ENCODE measurements at places on chromosomes 1 and 21.

DNA sequence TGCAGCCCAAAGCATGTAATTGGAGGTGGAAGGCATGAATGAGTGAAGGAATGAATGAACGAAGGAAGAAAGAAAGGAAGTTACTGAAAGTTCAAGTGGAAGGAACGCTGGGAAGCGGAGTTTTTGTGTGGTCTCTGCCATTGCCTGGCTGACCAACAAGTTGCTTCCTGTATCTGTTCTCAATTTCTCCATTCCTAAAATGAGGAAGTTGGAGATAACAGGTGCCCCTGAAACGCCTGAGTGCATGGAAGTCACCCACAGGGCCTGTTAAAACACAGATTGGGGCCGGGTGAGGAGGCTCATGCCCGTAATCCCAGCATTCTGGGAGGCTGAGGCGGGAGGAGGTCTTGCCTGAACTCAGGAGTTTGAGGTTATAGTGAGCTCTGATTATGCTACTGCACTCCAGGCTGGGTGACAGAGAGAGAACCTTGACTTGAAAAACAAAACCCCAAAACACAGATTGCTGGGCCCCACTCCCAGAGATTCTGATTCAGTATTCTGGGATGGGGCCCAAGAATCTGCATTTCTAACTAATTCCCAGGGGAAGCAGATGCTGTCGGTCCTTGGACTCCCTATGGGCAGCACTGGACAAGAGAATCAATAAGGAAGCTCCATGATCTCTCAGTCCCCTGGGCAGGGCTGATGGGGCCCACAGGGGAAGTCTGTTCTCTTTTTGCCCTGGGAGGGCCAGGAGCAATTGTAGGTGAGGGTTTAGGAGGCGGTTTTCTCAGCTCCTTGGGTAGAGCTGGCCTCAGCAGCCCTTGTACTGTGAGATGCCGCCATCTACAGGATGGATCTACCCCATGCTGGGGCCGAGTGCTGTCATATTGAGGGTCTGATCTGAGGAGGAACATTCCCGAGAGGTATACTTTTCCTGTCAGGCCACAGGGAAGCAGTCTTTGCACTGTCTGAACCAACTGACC is 3.3 kb upstream of the CNR2 start:
- DNase-seq, result peak; percentile 28

- DNase-seq, result no peak
Measured at GRCh38 chr1:152061952-152062351, 25.1 kb upstream of the S100A11 start.

GRCh38 chr1:53954128-53954527 is 8.0 kb downstream of the LRRC42 start:
- DNase-seq, result no peak

DNA sequence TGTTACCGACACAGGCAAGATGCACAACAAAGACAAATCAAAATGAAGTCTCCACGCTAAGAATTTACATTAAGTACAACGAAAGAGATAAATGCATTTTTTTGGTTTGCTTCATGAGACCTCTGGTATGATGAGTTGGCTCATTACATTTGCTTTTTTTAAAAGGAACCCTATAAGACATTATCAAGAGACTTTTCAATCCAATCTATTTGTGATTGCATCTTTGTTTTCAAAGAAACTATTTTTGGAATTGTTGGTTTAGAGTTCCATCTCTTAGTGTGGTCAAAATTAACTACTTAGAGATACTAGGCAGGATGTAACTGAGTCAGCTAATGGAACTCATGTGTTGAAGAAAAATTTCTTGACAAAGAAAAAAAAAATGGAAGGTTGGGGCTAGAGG is 200.1 kb downstream of the ZC3H11B start:
- no peak for DNase-seq

DNA sequence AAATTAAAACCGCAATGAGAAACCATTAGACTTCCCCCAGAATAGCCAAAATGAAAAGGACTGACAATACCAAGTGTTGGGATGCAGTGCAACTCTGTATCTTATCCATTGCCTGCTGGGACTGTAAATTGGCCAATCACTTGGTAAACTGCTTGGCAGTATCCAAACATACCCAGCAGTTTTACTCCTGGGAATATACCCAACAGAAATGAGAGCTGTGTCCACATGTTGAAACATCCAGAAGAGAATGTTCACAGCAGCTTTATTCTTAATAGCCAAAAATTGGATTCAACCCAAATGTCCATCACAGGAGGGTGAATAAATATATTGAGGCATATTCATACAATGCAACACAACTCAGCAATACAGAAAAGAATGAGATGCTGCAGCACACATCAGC is 13.7 kb upstream of the FAM20B start:
- no peak for DNase-seq

DNA sequence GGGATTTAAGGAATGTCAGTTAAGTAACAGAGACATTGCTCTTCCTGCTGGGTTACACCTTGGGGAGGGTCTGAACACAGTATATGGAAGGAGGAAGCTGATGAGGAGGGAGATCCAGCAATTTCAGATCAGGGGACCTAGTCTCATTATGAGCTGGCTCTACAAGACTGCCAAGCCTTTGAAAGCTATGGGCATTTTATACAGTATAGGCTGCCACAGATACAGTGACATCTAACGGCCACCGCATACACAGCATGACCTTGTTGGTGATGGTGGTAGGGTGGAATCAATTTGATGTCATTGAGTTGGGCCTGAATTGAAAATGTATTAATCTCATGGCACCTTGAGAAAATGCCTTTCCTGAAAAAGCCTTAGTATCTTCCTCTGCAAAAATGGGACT is 22.6 kb upstream of the ZP4 start:
- no peak for DNase-seq

DNA sequence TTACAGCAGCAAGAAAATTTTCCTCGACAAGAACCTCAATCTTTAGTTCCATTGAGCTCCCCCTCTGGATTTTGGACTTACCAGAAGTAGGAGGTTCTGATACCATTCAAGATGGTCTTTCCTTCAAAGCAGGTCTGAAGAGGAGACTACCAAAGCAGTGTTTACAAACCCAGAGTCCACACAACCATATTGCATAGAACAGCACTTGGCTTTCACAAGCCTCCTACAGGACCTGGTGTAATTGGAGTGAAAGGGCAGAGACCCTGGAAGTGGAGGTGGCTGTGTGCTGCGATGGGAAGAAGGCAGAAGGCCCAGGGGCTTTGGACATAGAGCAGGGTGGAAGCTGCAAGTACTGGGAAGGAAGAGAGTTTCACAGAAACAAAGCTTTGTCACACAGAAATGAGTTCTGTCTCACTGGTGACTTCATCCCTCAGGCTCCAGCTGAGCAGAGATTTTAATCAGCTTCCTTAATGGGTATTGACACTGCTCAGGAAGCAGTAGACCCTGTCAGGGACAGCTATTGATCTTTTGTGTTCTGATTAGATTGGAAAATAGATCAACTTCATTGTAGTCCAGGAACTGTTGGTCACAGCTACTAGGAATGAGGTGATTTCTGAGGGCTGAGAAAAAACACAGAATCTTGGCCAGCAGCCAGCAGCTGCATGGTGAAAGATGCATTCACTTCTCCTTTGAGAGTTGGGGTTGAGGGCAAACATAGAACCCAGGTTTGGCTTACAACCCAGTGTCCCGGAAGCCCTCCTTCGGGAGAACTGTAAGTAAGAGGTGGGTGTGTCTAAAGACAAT is 124.0 kb downstream of the SYT2 start:
- DNase-seq, result no peak

GRCh38 chr1:52659356-52659755 is 26.4 kb downstream of the SHISAL2A start:
- DNase-seq, result no peak

GRCh38 chr1:36486439-36487335 is 4.0 kb upstream of the CSF3R start:
- DNase-seq, result no peak

DNA sequence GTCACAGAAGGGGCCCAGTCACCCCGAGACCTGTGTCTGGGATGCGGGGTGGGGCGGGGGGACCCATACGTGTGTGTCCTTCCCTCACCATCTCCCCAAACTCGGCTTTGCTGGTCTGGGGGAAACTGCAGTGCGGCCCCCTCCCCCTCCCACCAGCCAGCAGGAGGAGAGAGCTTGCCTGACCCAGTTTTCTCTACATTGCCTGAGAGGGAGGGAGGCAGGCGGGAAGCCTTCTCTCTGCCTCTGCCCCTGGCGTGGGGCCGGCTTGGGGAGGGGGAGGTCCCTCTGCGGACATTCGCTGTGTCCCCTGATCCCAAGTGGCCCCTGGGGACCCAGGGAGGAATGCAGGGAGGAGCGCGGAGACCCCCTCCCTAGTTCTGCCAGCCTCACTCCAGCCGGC is 3.9 kb downstream of the EPHA8 start:
- DNase-seq, result no peak

DNA sequence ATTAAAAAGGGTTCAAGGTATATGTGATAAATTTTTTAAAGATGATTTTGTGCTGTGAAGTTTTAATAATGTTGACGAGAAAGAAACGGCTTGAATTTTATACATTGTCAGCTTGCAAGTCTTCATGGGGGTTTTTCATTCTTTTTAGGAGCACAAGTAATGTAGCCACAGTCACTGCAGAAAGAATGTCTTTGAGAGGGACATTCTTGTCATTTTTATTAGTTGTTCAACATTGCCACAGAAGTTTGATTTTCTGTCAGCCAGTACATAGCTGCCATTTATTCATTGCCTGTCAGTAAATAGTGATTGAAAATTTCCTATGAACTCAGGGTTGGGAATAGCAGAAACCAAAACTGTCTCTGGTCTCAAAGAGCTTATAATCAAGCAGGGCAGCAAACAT is 156.3 kb downstream of the DHRS3 start:
- DNase-seq, result no peak

- no peak for DNase-seq
Measured at GRCh38 chr1:99737016-99737415, 29.4 kb downstream of the FRRS1 start.

- DNase-seq, result no peak
Measured at GRCh38 chr1:8665833-8666232, 151.6 kb downstream of the RERE start.

GRCh38 chr1:38051079-38051543 is 4.5 kb upstream of the POU3F1 start:
- no peak for DNase-seq

- no peak for DNase-seq
Measured at GRCh38 chr1:152110860-152111514, 4.3 kb downstream of the TCHH start.

DNA sequence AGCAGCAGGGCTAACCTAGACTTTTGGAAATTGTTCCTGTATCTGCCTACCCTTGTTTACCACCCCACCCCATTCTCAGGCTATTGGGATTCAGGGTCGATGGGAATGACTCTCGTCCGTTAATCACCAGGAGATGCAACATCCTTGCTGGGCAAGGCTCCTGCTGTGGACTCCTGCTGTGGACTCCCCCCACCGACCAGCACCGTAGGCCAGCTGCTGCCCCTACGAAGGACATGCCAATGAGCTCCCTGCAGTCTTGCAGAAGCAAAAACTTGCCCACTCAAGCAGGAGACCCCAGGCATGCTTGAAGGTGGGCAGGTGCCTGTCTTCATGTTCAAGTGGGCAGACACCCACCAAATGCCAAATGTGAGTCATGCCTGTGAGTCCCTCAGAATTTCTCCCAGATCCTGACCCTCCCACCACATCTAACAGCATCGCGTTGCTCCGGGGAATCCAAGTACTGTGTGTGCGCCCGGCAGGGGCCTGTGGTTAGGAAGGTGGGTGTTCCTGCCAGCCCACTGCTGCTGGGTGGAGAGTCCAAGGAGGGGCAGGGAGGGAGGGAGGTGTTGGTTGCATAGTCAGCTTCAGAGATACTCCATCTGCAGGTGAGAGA is 41.7 kb upstream of the SOX13 start:
- DNase-seq, result no peak

GRCh38 chr1:106620521-106620954 is 435.9 kb upstream of the PRMT6 start:
- no peak for DNase-seq

GRCh38 chr1:243731974-243732625 is 117.9 kb downstream of the AKT3 start:
- no peak for DNase-seq

DNA sequence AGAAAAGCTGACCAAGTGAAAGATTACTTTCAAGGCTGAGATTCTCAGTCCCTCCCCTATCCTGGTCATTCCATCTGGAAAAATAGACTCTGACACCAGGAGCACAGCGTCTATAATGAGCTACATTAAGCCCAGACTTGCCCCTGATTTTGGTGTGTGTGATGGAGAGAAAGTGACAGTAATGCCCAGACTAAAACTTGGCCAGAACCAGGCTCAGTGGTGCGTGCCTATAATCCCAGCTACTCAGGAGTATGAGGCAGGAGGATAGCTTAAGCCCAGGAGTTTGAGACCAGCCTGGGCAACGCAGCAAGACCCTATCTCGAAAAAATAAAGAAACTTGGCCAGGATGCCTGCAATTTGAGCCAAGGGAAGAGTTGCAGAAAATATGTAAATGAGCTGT is 15.9 kb downstream of the PLEKHA6 start:
- no peak for DNase-seq

GRCh38 chr1:20701446-20701845 is 16.4 kb downstream of the KIF17 start:
- DNase-seq, result no peak

- no peak for DNase-seq
Measured at GRCh38 chr1:187477535-187477934, 648.8 kb downstream of the PLA2G4A start.

- DNase-seq, result peak; percentile 74
Measured at GRCh38 chr1:10510520-10511493, 36.1 kb downstream of the PEX14 start.

DNA sequence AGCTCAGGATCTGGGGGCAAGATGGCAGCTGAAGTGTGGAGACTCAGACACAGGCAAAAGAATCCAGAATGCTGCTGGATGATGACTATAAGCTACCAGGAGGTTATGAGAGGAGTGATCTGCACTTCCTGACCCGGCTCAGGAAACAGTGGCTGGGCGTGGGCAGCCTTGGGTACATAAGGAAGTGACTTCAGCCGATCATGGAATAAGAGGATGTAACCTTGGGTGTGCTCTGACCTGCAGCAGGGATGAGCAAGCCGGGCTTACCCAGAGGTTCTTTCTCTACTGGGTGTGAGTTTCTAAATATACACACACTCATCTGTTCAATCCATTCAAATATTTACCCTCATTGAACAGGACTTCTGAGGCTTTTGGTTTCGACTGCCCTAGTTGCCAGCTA is 62.7 kb downstream of the CD34 start:
- DNase-seq, result no peak
